ENCODE measurements at places on chromosomes 12 and 14.

GRCh38 chr14:70856851-70857495, 47.7 kb upstream of the MAP3K9 start:
- DNase-seq: no peak

GRCh38 chr14:104118006-104118844, 20.2 kb upstream of the KIF26A start:
- DNase-seq: peak; percentile 31

DNA sequence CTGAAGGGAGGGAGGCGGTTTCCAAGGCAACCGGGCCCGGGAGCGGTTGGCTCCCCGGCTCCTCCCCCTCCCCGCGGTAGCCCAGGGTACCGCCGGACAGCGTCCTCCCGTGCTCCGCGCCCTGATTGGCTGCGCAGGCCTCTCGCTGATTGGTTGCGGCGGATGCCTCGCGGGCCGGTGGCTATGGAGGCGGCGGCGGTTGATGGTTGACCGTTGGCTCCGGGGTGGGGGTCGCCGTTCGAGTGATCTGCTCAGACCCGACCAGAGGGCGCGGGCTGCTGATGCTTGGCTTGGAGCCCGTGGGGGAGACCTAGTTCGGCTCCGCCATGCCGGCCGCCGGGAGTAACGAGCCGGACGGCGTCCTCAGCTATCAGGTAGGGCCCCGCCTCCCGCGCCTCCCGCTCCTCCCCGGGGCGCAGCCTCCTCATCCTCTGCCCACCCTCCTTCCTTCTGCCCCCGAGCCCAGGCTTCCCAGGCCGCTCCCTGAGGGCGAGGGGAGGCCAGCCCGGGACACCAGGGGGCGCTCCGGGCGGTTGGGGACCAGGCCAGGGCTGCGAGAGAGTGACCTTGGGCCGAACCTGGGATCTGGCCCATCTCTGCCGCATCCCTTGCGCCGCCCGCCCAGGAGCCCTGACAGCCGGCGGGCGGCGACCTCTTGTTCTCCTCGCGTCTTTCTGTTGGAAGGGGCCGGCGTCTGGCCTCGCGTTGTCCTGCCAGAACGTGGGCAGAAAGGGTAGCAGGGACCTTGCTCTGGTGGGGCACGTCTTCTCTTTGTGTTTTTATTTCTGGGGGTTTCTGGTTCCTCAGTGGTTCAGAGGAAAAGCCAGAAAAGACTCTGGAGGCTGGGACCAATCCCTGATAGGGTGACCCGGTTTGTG, at the start of gene SLC4A8:
SLC4A8 (plus strand) TSS at position 170 of the 878 bp plus-strand sequence; CDS start at position 327, 157 bp downstream.
- peak; percentile 99 for DNase-seq

GRCh38 chr12:8913702-8914032, 642 bp upstream of the PHC1 start:
- DNase-seq: no peak

- DNase-seq: no peak
Observed at GRCh38 chr12:90355711-90356355, 599.1 kb downstream of the CCER1 start.

All from H9 (cell line).